Naive thymus-derived CD8-positive, alpha-beta T cell (primary cell): ENCODE measurements at places on chromosomes 7 and 10.

DNA sequence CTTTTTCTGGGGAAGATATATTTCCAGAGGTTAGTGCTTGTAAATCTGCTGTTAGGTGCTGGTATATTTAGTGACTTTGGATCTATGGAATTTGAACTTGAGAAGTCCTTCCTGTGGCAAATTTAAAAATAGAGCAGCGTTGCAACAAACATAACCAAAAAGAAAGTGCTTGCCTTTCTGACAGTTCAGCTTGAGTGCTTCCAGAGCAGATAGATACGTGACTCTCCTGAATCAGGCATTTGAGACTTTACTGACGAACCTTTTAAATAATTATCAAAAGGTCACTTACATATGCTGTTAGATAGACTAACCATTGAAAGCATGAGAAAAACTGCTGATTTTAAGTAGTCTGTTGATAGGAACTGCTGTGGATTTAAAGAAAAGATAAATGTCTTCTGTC lies 387.5 kb upstream of the LRRTM3 start:
- DNase-seq = no peak

GRCh38 chr7:128029405-128029995 lies 1.7 kb downstream of the LRRC4 start:
- DNase-seq = no peak

DNA sequence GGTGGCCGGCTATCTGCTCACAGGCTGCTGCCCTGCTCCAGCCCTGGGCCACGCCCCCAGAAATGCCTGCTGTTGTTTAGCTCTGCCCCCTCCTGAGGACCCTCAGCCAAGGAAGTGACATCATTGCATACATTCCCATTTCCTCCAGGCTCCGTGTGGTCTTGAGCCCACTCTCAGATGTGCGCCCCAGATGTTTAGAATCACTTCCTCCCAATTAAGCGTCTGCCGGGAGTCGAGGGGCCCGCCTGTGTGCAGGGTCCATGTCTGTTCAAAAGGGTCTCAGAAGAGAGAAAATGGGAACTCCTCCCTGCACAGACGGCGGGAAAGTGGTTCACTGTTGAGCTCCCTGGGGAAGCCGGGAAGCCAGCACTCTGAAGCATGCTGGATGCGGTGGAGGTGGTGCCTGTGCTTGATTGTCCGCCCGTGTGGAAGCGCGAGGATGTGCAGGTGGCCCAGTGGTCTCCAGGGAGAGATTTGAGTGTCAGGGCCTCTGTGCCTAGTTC lies 116.9 kb upstream of the PPIF start:
- DNase-seq = no peak

GRCh38 chr10:74460812-74461211 lies 309.8 kb downstream of the ADK start:
- DNase-seq = no peak

GRCh38 chr7:75762350-75762917 lies 9.6 kb downstream of the CCL26 start:
- DNase-seq = no peak

GRCh38 chr7:75563171-75563570 lies 71.1 kb downstream of the SPDYE5 start:
- no peak for DNase-seq

GRCh38 chr10:132390921-132391675 lies 5.9 kb upstream of the PWWP2B start:
- no peak for DNase-seq

- DNase-seq = no peak
Measured at GRCh38 chr10:72637398-72637857, 11.5 kb upstream of the MICU1 start.

DNA sequence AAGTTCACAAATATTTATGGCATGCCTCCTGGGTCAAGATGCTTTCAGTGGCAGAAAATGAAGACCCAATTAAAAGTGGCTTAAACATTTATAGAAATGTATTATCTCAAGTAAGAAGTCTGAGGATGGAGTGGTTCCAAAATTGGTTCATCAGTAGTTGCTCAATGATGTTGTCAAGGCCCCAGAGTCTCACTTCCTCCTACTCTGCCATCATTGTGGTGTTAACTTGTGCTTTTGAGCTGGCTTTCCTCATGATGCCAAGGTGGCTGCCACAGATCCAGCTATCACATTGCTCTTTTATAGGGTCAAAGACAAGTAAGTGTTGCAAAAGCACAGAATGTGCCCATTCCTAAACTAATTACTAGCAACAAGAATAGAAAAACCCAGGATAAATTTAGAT lies 404.6 kb upstream of the NRP1 start:
- DNase-seq = no peak

- DNase-seq = peak; percentile 42
Measured at GRCh38 chr7:151139071-151139790, 28.3 kb downstream of the GBX1 start.

DNA sequence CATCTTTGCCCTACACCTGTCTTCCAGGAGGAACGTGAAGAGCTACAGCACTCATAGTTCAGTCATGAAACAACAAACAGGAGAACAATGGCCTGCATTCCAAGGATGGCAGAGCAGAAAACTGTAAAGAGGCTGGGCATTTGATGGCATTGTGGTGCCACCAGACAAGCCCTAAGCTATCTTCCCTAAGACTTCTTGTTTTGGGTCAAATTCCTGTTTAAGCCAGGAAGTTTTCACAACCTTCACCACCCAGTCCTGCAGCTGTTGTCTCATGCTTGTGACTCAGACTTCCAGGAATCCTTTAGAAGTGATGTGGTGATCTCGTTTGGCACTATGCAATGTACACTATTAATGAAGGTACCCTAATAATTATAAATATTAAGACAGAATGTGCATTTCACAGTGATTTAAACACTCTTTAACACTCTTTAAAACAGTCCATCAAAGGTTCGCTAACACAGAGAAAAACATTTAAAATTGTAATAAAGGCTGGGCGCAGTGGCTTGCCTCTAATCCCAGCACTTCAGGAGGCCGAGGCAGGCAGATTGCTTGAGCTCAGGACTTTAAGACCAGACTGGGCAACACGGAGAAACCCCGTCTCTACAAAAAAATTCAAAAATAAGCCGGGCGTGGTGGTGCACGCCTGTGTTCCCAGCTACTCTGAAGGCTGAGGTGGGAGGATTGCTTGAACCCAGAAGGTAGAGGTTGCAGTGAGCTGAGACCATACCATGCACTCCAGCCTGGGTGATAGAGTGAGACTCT lies 2.7 kb upstream of the HERPUD2 start:
- DNase-seq = no peak

- DNase-seq = no peak
Measured at GRCh38 chr10:103936022-103936421, 18.0 kb upstream of the STN1 start.

DNA sequence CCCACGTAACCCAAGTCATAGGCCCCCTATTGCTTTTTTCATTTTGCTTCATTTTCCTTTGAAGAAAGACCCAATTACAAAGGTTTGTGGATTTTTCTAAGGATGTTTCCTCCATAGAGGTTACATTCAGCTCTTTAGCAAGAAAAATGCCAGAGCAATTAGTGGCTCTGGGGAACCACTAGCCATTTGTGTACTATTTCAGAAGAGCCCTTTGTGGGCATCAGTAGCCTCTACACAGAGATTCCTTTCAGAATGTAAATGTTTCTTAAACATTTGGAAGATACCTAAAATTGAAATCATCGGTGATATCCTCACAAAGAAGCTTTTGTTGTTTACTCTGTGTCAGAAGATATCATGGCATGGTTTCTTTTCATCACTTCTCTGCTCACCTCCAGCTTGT lies 291.0 kb upstream of the KMT2E start:
- no peak for DNase-seq

- no peak for DNase-seq
Measured at GRCh38 chr10:85918371-85918770, 448.2 kb downstream of the GRID1 start.

DNA sequence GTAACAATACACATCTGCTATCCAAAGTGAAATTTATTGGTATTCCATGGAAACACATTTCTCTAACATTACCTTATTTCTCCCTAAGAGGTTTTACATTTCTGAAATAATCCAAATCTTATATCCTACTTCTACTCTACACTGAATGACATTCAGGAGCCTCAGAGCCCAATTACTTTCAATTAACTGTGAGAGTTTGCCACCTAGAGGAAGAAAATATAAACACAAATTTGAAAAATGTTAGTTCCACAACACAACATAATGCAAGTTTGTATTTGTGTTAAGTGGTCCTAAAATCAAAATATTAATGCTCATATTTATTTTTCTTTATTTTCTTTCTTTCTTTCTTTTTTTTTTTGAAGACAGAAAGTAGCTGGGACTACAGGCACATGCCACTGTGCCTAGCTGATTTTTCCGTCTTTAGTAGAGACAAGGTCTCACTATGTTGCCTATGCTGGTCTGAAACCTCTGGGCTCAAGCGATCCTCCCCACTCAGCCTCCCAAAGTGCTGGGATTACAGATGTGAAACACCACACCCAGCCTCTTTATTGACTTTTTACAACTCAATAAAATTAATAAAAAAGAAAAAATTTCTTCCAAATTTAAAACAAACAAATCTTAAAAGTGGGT lies 46.0 kb downstream of the ATAD1 start:
- DNase-seq = no peak

- peak; percentile 35 for DNase-seq
Measured at GRCh38 chr7:99379043-99379577, 4.6 kb downstream of the ARPC1B start.

DNA sequence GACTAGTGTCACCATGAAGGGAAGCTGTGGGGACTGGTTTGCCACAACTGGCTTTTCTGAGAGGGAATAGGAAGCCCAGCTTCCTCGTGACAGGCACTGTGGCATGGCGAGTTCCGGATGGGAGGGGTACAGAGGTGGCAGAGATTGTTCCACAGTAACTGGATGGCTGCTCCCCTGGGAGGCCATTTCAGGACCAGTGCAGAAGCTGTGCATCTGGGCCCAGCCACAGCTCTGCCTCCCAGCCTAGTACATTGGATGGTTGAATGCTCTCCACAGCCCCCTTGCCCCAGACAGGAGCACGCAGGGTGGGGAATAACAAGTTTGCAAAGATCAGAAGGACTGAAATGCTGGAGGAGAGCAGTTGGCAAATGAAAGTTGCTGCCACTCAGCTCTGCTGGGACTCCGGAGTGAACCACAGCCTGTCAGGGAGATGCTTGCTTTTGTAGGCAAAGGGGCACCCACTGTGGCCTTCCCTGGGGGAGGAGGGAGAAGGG lies 51.8 kb downstream of the GSDME start:
- DNase-seq = no peak

DNA sequence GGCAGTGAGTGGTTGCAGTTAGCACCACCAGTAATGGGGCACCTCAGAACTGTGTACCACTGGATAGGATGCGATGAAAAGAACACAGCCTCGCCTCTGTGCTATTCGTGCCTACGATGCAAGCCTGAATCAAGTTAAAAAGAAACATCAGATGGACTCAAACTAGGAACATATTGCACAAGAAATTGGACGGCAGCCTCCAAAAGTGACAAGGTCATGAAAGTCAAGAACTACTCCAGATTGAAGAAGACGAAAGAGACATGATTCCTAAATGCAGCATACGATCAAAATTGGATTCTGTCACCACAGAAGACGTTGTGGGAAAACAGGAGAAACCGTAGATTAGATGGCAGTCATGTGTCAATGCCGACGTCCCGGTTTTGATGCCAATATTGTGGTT lies 648.1 kb upstream of the FOXK1 start:
- DNase-seq = no peak

GRCh38 chr10:26556748-26557640 lies 118.9 kb downstream of the APBB1IP start:
- DNase-seq = no peak

DNA sequence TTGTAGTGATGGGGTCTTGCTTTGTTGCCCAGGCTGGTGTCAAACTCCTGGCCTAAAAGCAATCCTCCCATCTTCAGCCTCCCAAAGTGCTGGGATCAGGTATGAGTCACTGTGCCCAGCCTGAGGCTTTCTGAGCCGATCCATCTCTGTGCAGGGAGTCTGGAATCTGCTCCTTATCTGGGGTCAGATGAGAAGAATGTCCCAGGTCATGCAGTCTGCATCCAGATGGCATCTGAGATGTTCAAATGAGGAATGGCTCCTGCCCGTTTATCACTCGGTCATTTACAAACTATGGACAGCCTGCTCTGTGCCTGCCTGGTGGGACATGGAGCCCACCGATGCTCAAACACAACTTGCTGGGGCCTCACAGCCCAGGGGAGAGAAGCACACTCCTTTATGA lies 11.1 kb upstream of the SLC18A3 start:
- no peak for DNase-seq

DNA sequence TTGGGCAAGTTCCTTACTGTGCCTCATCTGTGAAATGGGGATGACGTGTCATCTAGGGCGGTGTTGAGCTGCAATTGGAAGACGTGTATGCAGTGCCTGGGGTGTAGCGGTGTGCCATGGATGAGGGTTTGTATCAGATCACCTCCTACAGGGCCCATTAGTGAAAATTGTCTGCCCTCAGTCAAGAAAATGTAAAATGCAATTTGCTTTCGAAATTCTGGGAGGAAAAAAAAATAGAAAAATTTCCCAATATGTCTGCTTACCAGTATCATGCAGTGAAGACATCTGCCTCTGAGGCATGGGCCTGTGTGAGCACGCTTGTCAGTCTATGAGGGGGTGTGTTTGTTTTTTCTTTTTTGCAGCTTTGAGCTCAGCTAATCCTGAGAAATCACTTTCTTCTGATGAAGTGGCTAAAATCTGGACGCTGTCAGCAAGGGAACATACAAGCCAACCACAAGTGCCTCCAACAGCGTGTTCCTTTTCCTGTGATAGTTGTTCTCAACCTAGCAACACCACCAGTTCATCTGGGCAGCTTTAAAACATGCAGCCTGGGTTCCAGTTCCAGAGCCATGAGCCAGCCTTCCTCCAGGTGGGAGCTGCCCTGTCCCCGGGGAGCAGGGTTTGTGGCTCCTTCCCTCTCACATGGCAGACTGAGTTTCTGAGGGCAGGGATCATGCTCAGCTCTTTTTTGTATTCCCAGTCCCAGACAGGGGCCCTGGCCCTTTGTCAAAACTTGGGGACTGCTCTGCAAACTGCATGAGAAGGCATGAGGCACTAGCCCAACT lies 10.3 kb downstream of the FAM241B start:
- no peak for DNase-seq

GRCh38 chr7:48427671-48428070 lies 256.4 kb downstream of the ABCA13 start:
- no peak for DNase-seq

DNA sequence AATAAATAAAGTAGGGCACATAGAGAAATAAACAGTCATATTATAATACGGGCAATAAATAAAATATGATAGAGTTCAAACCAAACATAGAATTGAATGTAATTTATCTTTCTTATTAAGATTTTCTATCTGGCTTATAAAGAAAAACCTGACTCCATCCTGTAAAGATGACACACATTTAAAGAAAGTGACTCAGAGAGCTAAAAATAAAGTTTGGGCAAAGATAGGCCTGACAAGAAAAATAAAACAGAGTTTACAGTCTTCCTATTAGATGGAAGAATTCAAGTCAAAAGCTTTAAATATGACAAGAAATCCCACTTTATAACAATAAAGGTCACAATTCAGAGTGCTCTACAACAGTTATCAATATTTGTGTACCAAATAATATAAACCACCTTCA lies 580.6 kb downstream of the PHTF2 start:
- DNase-seq = no peak
